ENCODE measurements at places on chromosomes 5 and 9. TPM values are rescaled to one million over a fixed set of nuclear protein-coding genes. Genes with fewer than 3 reads are reported as not detected.

The MARCOL gene
- not detected for total RNA-seq

The PPP2R2B gene
- total RNA-seq: not detected

The KIAA1958 gene
- total RNA-seq: 2.5 TPM

The CCL19 gene
- total RNA-seq: not detected

The SPAAR gene
- total RNA-seq: 5.0 TPM

The ASS1 gene
- total RNA-seq: 93.9 TPM

The IL3 gene
- total RNA-seq: not detected

The TTLL11 gene
- total RNA-seq: 3.4 TPM

The HMCN2 gene
- total RNA-seq: under 0.01 TPM

The NUTM2G gene
- total RNA-seq: not detected

The IL7R gene
- total RNA-seq: 13.2 TPM

The SLC12A2 gene
- total RNA-seq: 70.0 TPM

The LECT2 gene
- not detected for total RNA-seq

The TUSC1 gene
- 8.4 TPM for total RNA-seq

The AFAP1L1 gene
- 9.6 TPM for total RNA-seq

The AK6 gene
- total RNA-seq: 34.7 TPM

The LCP2 gene
- not detected for total RNA-seq

The ORM2 gene
- total RNA-seq: not detected
